NCI-H2171 (cell line): ENCODE measurements at places on chromosomes 1 and 21.
A peak's percentile ranks its signal among the peaks of the same experiment; 100 is the strongest.

DNA sequence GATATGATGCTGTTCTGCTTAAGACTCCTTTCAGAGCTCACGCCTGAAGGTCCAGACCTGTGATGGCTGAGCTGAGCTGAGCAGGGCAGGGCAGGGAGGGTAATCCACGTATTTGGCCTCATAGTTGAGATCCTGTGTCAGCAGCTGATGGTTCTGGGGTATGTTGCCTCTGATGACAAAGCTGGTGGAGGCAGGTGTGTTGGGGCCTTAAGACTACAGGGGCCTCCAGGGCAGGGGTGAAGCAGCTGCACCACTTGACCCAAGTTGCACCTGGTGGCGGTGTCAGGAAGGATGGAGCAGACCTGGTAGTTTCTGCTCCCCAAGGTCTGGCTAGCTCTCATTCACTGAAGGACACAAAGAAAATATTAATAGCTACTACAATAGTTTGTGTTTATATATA, 57.0 kb downstream of the FCRL5 start:
- no peak for DNase-seq

DNA sequence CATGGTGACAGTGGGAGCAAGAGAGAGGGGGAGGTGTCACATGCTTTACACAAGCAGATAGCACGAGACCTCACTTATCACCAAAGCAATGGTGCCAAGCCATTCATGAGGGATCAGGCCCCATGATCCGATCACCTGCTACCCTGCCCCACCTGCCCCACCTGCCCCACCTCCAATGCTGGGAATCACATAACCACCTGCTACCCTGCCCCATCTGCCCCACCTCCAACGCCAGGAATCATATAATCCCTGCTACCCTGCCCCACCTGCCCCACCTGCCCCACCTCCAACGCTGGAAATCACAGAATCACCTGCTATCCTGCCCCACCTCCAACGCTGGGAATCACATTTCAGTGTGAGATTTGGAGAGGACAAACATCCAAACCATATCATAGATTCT, 10.6 kb upstream of the AIRE start:
- peak; percentile 56 for DNase-seq

GRCh38 chr1:37629008-37629407, 5.7 kb downstream of the RSPO1 start:
- DNase-seq = no peak

- no peak for DNase-seq
Measured at GRCh38 chr1:108149796-108150467, 50.2 kb downstream of the SLC25A24 start.

DNA sequence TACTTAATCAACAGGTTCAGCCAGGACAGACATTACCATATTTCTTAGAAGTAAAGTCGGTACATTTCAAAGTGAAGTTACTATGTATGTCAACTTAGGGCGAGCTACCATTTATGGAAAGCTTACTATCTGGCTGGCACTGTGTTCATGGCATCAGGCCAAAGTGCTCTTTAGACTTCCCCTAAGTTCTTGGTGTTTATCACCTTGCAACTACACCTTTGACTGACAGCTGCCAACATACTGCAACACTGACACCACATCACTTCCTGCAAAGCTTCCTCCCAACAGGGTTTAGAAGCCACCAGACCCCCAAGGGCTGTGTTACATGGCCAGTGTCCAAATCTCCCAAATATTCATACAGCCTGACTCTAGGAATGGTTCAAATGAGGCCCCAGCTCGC, 61.0 kb downstream of the TIAM1 start:
- DNase-seq = no peak

DNA sequence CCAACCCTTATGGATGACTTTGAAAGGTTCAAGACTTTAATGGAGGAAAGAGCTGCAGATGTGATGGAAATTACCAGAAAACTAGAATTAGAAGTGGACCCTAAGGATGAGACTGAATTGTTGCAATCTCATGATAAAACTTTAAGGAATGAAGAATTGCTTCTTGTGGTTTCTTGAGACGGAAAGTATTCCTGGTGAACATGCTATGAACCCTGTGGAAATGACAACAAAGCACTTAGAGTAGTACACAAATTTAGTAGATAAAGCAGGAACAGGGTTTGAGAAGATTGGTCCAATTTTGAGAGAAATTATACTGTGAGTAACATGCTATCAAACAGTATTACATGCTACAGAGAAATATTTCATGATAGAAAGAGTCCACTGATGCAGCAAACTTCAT, 215.4 kb downstream of the OMA1 start:
- DNase-seq = no peak
